LNCaP clone FGC (cell line): ENCODE measurements at places on chromosomes 7 and 10.
A peak's percentile ranks its signal among the peaks of the same experiment; 100 is the strongest.

GRCh38 chr7:2124604-2125345 is 108.0 kb downstream of the MAD1L1 start:
- no peak for DNase-seq

DNA sequence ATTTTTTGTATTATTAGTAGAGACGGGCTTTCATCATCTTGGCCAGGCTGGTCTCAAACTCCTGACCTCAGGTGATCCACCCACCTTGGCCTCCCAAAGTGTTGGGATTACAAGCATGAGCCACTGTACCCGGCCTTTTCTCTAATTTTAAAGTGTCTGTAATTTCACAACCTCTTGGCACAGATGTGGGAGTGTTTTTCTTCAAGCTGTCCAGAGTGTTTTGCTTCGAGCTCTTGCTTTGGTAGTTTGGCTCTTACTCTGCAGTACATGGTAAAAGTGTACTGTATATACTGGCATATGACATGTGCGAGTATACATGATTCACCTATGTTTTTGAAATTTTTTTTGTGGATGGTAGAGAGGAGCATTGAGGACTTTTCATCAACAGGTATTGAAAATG is 9.8 kb downstream of the SRGN start:
- no peak for DNase-seq

- DNase-seq: peak; percentile 43
Measured at GRCh38 chr7:30548845-30549244, 44.2 kb upstream of the GGCT start.

DNA sequence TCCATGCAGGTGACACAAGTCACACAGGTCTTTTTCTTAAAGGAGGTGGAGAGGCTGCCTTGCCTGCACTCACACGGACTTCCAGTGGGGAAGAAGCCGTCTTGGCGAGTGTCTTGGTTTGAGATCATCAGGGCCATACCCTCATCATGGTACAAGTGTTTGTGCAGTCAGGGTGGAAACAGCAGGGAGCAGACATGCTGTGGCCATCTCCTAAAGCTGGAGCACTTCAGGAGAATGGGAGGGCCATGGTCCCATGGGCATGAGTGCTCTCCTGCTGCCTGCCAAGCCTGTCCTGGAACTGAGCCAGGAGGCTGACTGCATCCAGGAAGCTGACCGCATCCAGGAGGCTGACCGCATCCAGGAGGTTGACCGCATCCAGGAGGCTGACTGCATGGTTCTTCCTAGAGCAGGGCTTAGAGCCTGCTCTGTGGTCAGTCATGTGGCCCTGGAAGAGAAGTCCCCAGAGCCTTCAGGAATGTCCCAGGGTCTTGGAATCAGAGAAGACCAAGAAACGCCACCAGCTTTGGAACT is 98.4 kb downstream of the ADARB2 start:
- peak; percentile 6 for DNase-seq

GRCh38 chr7:131955679-131956078 is 399.3 kb upstream of the PODXL start:
- DNase-seq: no peak

DNA sequence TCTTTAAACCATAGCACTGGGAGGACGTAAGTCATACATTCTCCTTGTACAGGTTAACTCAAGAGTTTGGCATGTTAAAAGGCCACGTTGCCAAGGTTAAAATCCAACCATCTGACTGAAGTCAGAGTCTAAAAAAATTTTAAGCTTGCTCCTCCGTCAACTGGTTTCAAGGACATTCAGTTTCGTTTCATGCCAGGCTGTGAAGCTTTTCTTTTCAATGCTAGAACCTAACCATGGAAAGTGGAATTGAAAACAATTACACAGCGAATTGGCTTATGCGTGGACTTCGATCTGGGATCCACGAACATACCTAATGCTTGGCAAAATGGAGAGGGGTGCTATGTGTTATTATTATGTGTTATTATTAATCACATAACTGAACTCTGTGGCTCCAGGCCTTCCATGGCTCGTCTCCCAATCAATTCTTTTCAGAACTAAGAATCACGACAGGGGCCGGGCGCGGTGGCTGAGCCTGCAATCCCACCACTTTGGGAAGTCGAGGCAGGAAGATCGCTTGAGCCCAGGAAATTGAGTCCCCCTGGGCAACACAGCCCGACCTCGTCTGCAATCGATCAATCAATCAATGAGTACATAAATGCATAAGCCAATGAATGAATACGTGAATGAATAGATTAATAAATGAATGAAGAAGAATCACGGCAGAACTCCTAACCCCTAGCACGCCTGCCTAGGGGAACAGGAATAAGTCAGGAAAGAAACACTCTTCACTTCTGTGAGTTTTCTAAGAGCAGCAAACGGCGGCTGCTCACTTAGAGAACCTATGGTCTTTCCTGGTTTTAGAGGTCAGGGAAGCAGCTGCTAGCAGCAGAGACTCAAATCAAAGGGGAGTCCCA is 733 bp upstream of the ARL5B start:
- no peak for DNase-seq

GRCh38 chr10:12513775-12514673 is 164.7 kb downstream of the CAMK1D start:
- no peak for DNase-seq

DNA sequence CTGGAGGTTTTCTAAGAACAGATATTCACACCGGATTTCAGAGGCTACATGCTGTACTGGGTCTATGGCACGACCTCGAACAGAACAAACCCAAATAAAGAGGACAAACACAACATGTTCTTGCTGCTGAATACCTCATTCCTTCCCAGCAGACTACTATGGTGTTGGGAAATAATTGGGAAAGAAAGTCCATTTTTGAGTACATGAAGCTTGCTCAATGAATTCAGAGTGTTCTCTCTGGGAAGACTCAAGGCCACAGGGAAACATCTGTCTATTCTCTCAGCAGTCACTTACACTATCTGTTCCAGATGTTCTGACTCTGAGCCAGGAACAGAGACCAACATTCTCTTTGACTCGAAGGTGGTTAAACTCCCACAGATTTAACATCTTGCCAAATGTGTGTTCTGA is 30.9 kb downstream of the LAMB1 start:
- DNase-seq: no peak

GRCh38 chr10:12529976-12530375 is 180.6 kb downstream of the CAMK1D start:
- no peak for DNase-seq

DNA sequence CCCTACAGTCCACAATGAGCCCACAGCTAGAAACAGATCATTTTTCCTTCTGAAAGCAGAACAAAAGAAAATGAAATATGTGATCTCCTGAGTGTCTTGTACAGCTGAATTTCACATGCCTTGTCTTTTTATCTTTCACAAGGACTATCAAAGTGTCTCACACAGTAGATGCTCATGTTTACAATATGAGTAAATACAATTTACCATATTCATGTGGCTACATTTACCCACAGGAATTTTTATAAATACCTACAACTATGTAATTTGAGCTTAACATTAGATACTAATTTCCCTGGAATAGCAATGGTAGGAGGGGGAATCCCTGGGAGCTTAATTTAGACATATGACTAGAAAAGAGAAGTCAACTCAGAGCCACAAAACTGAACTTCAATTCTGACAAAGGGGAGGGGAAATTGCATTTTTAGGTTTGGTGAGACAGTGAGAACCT is 186.2 kb downstream of the MACC1 start:
- no peak for DNase-seq

GRCh38 chr10:118662228-118663035 is 67.0 kb upstream of the PRLHR start:
- DNase-seq: peak; percentile 67

DNA sequence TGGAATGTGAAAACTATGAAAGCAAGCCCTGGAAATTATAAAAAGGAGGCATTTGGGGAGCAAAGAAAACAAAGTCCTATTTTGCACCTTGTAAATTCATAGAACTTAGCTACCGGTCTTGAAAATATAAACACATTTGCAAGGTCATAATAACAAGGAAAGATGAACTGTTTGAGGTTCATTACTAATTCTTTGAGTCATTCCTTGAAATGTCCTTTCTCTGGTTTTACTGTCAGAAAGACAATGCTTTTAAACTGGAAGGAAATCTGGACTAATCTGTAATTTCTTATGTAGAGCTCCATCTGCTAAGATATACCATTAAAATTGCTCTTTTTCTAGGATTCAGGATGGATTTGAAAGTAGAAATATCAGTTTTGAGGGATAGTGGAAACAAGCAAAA is 1.4 kb downstream of the ERLIN1 start:
- DNase-seq: no peak

DNA sequence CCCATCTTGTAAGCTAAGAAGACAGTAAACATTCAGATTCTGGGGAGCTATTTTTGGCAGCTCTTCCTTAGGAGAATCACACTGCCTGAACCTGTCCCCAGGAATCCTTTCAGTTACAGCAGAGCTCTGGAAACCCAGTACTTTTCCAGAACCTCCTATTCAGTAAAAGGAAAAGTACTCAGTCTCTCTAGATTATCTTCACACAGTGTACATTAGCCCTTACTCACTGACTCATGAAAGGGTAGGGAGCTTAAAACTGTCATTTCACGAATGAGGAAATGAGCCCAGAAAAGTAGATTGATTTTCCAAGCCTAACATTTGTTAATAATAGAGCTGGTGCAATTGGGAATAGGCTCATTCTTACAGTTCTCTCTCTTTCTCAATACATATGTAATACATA is 3.9 kb upstream of the CNNM1 start:
- DNase-seq: no peak

DNA sequence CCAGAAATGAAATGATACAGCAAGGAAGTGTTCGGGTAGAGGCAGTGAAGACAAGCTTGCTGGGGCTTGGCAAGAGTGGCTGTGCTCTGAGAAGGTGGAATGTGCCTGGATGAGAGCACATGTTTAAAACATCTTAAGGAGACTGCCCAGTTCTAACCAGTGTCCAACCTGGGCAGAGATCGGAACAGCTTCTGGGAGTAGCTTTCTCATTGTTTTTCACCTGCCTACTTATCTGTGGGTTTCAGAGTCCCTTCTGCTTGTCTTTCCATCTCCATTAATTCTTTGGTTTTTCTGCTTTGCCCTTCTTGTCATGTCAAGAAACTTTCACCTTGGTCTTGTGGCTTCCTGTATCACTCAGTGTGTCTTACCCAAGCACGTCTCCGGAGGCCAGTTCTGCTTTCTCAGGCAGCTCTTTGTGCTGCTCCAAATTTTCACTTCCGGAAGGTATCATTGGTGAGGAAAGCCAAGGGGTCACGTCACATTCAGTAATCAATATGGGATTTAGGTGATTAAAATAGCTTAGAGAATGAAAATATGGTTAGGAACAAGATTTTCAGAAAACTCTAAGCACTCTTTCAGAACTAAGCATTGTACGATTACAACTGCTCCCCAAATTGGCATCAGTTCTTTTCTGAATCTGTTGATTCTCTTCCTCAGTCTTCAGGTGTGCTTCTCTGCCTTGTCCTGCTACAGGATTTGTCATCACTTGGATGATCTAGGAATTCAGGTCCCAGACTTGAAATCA is 5.5 kb upstream of the LAMB4 start:
- DNase-seq: no peak

DNA sequence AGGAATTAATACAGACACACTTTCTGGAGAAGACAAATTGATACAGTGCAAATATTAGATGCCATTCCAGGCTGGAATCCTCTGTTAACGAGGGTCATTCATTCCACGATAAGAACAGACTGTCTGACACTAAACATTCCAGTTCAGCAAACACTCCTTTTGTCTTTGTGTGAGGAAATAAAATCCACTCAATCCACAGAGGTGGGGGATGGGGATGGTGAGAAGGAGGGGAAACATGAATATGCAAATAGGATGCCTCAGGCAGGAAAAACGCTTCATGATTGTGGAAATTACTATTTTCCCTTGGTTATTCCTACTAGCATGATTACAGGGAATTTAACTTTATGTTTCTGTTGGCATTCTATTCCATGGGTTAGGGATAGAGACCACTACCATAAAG is 196.9 kb upstream of the CDCA7L start:
- no peak for DNase-seq

GRCh38 chr10:49609283-49610113 is 612 bp upstream of the SLC18A3 start:
- no peak for DNase-seq

DNA sequence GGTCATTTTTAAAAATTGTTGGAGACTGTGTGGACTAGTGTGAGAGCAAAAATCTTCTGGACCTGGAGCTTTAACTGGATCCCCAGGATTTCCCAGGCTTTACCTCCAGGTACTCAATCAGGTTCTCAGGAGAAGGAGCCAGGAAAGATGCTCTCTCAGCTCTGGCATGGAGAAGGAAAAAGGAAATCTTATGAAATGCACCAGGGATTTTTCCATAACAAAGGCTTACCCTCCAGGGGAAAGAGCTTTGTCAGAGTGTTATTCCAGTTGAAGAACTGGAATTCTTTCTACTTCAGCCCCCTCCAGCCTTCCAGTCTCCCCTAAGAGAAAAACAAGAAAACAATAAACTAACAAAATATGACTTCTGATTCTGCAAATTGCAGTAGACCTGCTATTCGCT is 436.7 kb upstream of the ANKRD30A start:
- DNase-seq: no peak

DNA sequence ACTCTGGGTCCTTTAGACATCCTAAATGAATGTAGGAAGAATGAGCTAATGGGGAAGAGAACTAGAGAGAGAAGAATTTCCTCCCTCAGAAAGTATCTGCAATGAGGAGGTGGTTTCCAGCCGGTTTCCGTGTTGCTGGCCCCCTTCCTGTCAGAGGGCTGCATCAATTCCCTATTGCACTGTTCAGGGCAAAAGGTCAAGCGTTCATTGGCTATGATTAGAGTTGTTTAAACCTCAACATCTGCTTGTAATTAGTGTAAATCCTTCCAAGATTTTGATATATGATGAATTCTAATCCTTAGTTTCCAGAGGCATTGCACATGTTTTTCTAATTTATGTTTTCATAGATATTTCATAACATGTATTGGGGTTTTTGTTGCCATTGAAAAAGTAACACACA is 107.3 kb upstream of the SGCE start:
- DNase-seq: no peak

- DNase-seq: no peak
Measured at GRCh38 chr10:22637491-22637890, 76.9 kb downstream of the PIP4K2A start.

- no peak for DNase-seq
Measured at GRCh38 chr10:62244785-62245467, 23.7 kb downstream of the RTKN2 start.

DNA sequence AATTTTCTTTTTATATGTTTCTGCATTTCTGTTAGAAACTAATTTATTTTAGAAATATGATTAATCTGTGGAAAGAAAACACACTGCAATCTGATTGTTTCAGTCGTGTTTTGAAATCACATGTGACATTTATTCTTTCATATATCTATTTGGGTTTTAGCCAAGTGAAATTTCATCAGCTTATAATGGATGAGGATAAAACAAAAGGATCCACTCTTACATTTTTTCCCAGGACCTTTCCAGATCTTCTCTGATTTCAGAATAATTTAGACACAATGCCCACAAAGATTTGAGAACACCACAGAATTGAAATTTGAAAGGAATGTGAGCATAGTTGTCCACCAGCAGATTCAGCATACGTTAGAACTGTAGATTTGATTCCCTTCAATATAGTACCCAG is 29.1 kb downstream of the CBLL1 start:
- DNase-seq: no peak

DNA sequence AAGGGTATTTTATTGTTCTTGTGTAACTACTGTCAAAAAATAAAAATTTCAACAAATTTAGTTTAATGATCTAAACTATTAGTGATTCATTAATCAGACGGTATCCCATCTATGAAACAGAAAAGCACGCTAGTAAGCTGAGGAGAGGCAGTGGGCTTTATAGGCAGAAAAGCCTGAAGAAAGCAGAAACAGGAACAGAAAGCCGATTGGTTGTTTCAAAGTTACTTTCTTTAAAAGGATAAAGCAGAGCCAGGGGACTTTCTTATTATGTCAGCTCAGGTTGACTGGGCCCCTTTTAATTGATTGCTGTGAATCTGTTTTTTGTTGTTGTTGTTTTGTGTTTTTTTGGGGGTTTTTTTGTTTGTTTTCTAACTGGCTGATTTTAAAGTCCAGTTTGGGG is 105.5 kb downstream of the TES start:
- no peak for DNase-seq
